Testis (tissue), 5 donors: ENCODE measurements at places on chromosomes 5 and 9.

GRCh38 chr5:82183828-82184227 lies 94.3 kb downstream of the RPS23 start:
- no peak for DNase-seq

- DNase-seq, result no peak
These were observed 37.7 kb upstream of the NSMF start for GRCh38 chr9:137496601-137497375.

DNA sequence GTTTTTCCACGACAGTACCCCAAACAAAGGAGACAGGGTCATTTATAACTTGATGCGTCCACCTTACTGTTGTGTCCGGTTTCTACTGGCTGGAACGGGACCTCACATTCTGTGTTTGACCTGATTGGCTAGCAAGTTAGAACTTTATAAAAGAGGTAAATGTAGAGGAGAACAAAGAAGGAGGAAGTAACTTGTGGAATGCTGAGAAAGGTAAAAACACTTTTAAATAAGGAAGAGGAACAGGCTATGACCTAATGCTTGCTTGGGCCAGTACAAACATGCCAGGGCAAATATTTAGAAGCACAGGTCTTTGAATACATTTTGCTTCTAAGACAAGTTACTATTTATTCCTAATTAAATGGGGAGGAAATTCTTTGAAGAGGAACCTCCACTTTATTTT lies 251.6 kb downstream of the KIAA0825 start:
- no peak for DNase-seq

DNA sequence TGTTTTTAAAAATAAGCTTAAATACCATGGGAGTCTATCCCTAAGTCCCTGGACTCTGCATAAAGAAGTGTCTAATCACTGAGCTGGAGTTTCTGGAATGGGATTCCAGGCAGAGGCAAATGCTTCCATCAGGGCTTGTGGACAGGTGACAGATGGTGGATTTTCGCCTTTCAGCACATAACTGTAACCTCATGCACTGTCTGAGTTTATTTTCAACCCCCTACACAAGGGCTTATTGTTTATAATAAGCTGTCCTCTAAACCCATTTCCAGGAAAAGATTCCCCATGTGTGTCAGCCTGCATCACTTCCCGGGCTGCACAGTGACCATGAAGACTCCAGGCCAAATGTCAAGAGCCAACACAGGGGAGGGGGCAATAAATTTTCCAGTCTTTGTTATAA lies 264.0 kb downstream of the PIK3R1 start:
- no peak for DNase-seq

GRCh38 chr5:54713923-54714581 lies 196.5 kb downstream of the SNX18 start:
- no peak for DNase-seq

GRCh38 chr5:88426441-88426840 lies 157.8 kb upstream of the TMEM161B start:
- DNase-seq, result no peak

DNA sequence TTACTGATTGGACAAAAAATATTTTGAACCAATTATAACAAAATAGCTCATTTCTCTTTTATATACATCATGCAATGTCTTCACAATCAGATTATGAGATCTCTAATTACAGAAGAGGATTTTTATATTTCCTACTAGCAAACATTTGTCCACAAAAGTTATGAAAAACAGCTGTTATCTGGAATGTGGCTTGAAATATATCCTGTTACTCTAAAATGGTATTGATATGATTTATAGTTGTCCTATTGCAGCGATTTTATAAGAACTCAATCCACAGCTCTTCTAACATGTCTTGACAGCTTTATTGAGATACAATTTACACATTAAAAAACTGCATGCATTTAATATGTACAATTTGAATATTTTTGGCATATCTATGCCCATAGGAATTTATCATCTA lies 779.9 kb upstream of the ACO1 start:
- no peak for DNase-seq

GRCh38 chr5:54443270-54443669 lies 12.2 kb upstream of the HSPB3 start:
- DNase-seq, result no peak
